Stimulated activated CD4-positive, alpha-beta T cell treated with anti-CD3 and anti-CD28 coated beads, Interleukin-15, amount 100 ng/mL, for 24 hours (primary cell): ENCODE measurements at places on chromosomes 5 and 9.

- DNase-seq = peak; percentile 80
Measured at GRCh38 chr9:83334320-83334719, 203.9 kb downstream of the FRMD3 start.

GRCh38 chr9:121807069-121807822 is 155.8 kb downstream of the DAB2IP start:
- DNase-seq = no peak

DNA sequence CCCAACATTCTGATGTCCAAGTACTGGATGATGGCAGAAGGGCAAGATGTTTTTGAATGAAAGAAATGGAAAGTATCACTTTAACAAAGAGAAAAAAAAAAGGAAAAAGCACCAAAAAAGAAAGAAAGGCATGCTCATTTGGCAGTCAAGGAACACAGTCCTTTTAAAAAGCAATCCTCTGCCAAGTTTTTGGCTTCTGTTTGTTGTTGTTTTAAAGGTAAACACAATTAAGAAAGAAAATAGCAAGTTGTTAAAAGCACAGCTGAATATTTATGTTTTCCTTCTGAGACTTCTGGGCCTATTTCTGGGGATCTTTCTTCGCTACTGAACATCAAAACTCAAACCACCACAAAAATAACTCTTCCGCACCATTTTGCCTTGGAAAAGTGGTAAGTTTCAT is 162.1 kb downstream of the TRPM3 start:
- DNase-seq = no peak

DNA sequence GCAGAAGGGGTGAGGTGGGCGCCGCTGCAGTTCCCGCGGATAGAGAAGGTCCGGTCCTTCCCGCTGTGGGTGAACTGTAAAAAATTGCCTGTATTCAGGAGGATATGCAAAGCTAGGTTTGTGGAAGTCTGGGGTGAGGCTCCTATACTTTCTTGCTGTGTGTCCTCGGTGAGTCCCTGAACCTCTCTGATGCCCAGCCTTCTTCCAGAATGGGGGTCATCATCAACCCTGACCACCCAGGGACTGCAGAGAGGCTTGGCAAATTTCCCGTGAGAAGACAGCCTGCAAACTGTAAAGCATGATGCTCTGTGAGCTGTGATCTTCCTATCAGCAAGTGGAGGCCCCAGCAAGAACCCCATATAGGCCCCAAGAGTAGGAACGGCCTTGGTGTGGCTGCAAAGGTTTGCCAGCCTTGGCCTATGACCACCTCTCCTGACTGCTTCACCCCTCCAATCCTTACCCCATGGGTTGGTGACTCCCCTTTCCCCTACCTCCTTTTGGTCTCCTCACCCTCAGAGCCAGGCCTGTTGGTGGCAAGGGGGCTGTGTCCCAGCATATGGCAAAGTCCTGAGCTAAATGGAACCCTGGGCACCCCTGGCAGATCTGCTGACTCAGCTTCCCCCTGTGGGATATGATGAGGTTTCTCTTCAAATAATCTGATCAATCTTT is 760 bp downstream of the ALDH1B1 start:
- peak; percentile 19 for DNase-seq

GRCh38 chr9:131942146-131942720 is 137.4 kb downstream of the MED27 start:
- DNase-seq = no peak

DNA sequence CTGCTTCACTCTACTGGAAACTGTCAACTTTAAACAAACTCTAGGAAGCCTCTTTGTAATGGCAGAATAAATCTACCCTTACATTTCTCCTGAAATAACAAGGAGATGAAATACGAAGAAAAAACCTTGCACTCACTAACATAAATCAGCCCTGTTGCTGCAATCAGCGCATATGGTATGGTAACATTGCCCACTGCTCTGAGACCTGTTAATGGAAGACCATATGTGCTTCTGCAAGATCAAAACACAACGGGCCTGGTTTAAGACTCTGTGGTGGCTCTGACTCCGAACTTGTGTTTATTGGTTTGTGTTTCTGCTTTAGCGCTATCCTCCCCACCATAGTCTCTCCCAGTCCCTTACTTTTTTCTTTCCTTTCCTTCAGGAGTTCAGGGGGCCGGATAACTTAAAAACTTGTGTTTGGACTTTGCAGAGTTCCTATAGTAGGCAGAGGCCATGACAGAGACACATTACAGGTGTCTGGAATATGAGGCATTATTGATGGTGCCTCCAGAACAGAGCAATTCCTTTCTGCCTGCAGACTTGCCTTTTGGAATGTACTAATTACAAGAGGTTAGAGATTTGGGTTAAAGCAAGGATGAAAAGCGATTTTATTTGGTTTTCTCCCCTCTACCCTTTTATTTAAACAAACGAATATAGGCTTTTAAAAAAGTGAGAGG is 110.8 kb downstream of the PSAT1 start:
- no peak for DNase-seq

DNA sequence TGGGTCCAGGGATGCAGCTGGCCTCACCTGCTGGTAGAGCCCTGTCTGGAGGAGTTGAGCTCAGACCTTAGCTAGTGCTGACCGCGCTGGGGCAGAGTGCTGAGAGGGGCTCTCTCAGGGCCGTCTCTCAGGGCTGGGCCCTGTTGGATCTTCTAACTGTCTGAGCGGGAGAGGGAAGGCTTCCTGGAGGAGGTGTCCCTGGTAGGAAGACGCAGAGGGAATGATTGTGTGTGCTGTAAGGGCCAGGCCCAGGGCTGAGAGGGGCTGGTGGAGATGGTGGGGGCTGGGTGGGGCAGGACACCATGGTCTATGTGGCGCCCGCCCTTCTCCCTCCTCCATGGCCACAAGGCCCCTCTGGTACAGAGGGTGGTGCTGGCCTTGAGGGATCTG is 55.0 kb downstream of the RXRA start:
- no peak for DNase-seq

DNA sequence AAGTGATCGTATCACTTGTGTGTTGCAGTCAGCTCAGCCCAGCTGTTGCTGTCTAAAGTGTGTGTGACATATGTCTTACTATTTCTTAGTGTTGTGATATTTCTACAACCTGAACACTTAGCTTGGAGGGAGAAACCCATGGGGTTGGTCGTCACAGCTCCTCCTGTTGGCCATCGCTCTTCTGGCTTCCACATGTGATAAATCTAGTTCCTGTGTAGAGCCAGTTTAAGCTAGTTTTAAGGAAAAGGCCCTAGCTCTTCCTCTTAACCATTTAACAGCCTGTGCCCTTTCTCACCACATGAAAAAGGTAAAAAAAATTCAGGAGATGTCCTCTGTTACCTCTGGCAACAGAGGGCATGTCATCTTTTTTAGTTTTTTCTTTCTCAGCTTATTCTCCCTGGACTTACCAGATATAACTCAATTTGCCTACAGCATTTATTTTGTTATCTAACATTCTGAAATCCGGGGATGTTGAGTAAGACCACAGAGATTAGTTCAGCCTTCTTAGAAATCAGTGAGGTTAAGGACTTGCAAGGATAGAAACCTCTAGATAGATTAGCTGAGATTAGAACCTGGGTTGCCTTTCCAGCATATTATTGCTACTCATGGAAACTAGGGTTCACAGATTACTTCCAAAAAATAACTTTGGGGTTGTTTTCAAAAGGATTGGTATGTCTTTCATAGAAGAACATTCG is 100.4 kb downstream of the GAPVD1 start:
- no peak for DNase-seq

- DNase-seq = no peak
Measured at GRCh38 chr9:99385814-99386279, 163.8 kb downstream of the SEC61B start.

- no peak for DNase-seq
Measured at GRCh38 chr5:2910401-2911175, 159.1 kb upstream of the IRX2 start.

DNA sequence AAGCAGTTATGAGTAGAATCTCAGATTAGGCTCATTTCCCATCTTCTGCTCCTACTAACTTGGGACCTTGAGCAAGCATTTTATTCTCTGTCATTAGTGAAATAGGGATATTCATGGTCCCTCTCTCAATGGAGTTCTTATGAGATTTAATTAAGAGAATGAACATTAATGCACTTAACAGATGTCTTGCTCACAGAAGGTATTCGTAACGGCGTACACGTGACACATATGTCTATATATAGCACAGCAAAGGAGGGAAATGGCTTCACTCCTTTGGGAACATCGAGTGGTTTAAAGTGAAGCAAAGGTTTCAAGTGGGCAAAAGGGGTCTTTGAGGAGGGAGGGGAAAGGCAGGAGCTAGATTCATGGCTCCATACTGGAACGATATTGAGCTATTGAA is 24.6 kb downstream of the KDM4C start:
- no peak for DNase-seq

- DNase-seq = no peak
Measured at GRCh38 chr5:156178117-156178516, 148.8 kb upstream of the SGCD start.

DNA sequence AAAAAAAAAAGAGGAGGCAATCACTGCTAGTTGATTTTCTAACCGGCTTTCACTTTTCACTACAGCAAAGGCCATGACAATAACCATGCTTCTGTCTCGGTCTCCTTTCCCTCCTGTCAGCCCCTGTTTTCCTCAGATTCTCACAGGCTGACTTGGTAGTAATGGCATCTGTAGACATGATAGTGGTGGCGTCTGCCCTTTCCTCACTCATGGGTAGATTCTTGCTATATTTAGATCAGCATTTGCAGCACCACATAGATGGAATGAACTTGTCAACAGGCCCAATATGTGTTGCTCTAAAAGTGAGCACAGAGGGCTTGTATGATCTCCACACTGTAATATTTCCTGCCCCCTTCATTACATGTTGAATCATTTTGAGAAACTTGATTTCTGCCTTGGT is 120.3 kb upstream of the FTMT start:
- DNase-seq = no peak

DNA sequence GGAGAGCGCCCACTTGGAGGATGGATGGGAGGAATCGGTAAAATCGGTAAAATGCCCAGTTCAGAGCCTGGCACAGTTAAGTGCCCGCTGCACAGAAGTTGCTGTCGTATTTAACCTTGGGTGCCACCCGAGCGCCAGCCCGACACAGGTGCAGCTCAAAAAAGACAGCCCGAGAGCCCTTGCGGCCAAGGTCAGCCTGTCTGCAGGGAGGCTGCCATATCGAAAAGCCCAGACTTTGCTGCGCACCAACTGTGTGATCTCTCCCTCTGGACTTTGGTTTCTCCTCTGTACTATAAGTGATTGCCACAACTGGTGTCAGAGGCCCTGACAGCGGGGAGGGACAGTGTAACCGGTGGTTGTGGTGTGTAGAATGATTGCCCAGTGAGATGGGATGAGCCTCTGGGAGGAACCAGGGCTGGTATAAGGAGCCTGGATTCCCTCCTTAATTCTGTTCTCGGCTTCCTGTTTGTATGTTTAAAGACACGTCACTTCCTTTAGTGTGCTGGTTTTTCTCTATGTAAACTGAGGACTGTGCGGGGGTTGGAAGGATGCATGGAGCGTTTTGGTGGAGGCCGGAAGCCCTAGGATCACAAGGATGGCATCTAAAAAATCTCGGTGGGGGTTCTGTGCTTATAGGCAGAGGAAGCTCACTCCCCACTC is 792 bp downstream of the NTMT1 start:
- no peak for DNase-seq

- peak; percentile 99 for DNase-seq
Measured at GRCh38 chr5:140639148-140639981, at the start of gene TMCO6. TMCO6 (plus strand) TSS chr5:140639451; CDS start chr5:140639528, 77 bp downstream.

GRCh38 chr5:84585218-84585617 is 200.5 kb upstream of the EDIL3 start:
- no peak for DNase-seq

DNA sequence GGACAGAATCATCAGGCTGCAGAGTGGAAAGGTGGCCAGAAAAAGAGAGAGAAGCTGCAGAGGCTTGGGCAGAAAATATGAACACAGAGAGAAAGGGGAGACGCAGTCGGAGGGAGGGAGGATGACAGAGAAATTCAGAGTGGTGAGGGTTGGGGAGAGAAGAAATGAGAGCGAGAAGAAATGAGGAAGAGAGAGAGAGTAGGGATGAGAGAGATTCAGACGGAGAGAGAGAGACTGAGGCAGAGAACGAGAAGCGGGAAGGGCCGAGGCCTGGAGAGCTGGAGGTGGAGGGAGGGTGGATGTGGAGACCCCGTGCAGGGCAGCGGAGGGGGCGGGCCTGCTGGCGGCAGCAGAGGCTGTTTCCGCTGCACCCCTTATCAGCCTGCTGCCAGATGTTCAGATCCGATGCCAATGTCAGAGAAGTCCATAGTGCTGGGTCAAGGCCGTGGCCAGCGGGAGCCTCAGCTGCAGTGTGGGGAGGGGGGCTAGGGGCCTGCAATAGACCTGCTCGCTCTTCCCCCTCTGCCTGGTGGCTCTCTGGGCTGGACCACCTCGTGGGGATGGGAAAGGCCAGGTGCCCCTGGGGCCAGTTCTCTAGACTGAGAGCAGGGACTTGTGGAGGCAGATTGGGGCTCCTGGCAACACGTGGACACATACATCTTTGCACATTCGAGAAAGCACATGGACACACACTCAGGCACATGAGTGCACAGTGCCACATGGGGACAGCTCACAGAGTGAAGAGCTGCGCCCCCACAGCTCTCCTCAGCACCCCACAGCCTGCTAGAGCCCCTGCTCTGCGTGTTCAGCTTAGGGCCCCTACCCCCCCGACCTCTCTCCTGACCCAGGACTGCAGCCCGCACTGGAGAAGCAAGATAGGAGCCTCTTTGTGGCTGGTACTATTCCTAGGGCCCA is 4.9 kb upstream of the NR5A1 start:
- no peak for DNase-seq

GRCh38 chr5:157273131-157273556 is 7.2 kb downstream of the CYFIP2 start:
- peak; percentile 54 for DNase-seq

- DNase-seq = no peak
Measured at GRCh38 chr9:76617497-76618175, 146.6 kb upstream of the PCA3 start.

GRCh38 chr5:142816531-142817430 is 46.6 kb downstream of the ARHGAP26 start:
- no peak for DNase-seq

- DNase-seq = no peak
Measured at GRCh38 chr5:134130239-134130945, 15.9 kb downstream of the TCF7 start.

- no peak for DNase-seq
Measured at GRCh38 chr9:68493541-68493940, 47.1 kb downstream of the TMEM252 start.

GRCh38 chr9:137167277-137167746 is 2.5 kb downstream of the LRRC26 start:
- no peak for DNase-seq

DNA sequence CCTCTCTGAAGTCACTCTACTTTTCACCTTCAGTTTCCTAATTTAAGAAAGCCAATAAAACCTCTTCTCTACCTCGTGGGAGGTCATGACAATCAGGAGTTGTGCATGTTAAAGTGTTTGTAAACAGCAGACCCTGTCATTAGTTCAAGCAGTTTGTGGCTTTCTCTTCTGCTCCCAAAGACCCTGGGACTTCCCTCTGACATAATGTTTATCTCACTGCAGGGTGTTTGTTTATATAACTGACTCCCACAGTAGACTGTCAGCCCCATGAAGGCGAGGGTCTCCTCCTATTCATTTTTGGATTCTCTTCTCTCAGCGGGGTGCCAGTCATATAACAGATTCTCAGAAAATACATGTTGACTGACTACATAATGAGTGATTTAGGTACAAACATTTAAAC is 360.0 kb upstream of the ZNF462 start:
- DNase-seq = no peak

GRCh38 chr5:14225173-14225834 is 82.2 kb downstream of the TRIO start:
- DNase-seq = no peak
